ENCODE measurements at places on chromosomes 6 and 20. TPM values are rescaled to one million over a fixed set of nuclear protein-coding genes. Genes with fewer than 3 reads are reported as not detected.

GRCh38 chr6:118896339-118897136 lies 2.6 kb downstream of the ASF1A start:
- peak overlapping the region; percentile 6 for H3K27ac ChIP-seq
- peaks cover 72% of the 10 kb centered on the region for H3K4me1 ChIP-seq
- H3K36me3 ChIP-seq: no peaks in the 10 kb centered on the region
- peak; percentile 49 for DNase-seq

GRCh38 chr20:50107796-50108331 lies 5.1 kb downstream of the UBE2V1 start:
- H3K4me3 ChIP-seq: no peak overlapping the region
- H3K36me3 ChIP-seq: no peaks in the 10 kb centered on the region
- no peaks in the 10 kb centered on the region for H3K27me3 ChIP-seq
- H3K27ac ChIP-seq: no peak overlapping the region
- no peak for DNase-seq

- peak; percentile 30 for DNase-seq
- H3K36me3 ChIP-seq: peaks cover 56% of the 10 kb centered on the region
- no peaks in the 10 kb centered on the region for H3K4me1 ChIP-seq
- H3K4me3 ChIP-seq: no peak overlapping the region
- H3K27ac ChIP-seq: no peak overlapping the region
These were observed 39.2 kb upstream of the RNF8 start for GRCh38 chr6:37314487-37315156.

GRCh38 chr6:12849809-12850198 lies 133.2 kb downstream of the PHACTR1 start:
- H3K4me3 ChIP-seq: no peak overlapping the region
- no peak overlapping the region for H3K27ac ChIP-seq
- H3K36me3 ChIP-seq: no peaks in the 10 kb centered on the region
- H3K4me1 ChIP-seq: no peaks in the 10 kb centered on the region

Gene SGK2
- total RNA-seq: 1.6 TPM

Gene IL17F
- not detected for total RNA-seq

GRCh38 chr6:6925391-6926164 lies 182.2 kb upstream of the RREB1 start:
- no peak overlapping the region for H3K4me3 ChIP-seq
- H3K27ac ChIP-seq: no peak overlapping the region
- no peak for DNase-seq
- no peaks in the 10 kb centered on the region for H3K36me3 ChIP-seq

- H3K4me1 ChIP-seq: peaks cover 4% of the 10 kb centered on the region
- H3K27ac ChIP-seq: no peak overlapping the region
- no peak for DNase-seq
These were observed 237.7 kb downstream of the HIVEP2 start for GRCh38 chr6:142707255-142707654.

DNA sequence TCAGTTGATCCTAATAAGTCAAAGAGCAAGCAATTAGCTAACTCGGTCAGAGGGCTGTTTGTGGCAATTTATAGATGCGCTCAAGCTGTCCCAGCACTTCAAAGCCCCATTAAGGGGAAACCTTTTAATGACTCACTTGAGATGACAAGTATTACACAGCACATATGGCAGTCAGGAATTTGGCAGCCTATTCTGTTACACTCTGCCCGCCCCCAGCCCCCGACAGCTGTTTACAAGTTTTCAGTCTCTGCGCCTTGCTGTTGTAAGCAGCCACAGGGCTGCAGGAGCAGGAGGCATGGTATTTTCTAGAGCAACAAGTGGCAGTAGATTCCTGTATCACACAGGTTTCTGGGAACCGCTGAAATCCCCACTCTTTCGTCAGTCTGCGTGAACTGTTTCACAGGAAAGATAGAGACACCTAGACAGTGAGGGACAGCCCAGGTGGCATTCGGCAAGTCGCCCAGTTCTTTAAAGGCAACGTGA lies 263.0 kb downstream of the FOXC1 start:
- no peak overlapping the region for H3K27ac ChIP-seq
- no peak overlapping the region for H3K4me3 ChIP-seq
- H3K36me3 ChIP-seq: no peaks in the 10 kb centered on the region
- DNase-seq: no peak
- H3K27me3 ChIP-seq: no peaks in the 10 kb centered on the region

DNA sequence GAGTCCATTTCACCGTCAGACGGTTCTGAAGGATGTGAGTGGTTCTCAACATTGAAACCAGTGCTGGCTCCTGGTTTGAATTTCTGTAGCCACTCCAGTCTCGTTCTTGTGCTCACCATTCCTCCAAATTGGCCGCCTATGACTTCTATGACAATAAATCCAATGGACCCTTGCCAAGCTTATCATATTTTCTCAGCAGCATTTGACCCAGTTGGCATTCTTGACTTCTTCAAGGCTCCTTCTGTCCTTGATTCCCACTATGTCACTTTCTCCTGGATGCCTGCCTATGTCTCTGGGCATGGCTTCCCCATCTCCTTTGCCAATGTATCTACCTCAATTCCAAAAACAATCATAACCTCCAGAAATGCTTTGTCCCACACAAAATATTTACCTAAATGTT lies 756.0 kb upstream of the NRSN1 start:
- H3K27ac ChIP-seq: no peak overlapping the region
- no peaks in the 10 kb centered on the region for H3K4me1 ChIP-seq
- no peaks in the 10 kb centered on the region for H3K27me3 ChIP-seq
- no peak overlapping the region for H3K4me3 ChIP-seq

DNA sequence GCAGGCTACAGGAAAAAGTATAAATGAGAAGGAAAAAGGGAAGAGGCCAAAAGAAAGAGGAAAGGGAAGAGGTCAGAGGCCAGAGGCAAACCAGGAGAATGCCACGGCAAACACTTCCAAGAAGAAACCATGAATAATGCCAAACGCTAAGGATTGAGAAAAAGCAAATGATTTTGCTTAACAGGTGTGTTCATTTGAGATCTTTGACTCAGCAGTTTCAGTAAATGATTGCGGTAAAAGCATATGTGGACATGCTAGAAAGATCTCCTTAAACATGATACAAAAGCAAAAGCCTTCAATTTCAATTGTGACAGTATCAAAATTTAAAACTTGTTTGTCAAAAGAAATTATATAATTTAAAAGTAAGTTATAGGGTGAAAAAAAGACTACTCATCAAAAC lies 70.6 kb downstream of the UBE3D start:
- H3K27me3 ChIP-seq: no peaks in the 10 kb centered on the region
- H3K4me1 ChIP-seq: no peaks in the 10 kb centered on the region
- H3K27ac ChIP-seq: no peak overlapping the region
- no peak for DNase-seq

GRCh38 chr6:92150553-92150952 lies 1268.8 kb downstream of the EPHA7 start:
- no peak overlapping the region for H3K4me3 ChIP-seq
- no peaks in the 10 kb centered on the region for H3K36me3 ChIP-seq
- no peak for DNase-seq
- no peaks in the 10 kb centered on the region for H3K4me1 ChIP-seq
- no peak overlapping the region for H3K27ac ChIP-seq
- H3K27me3 ChIP-seq: no peaks in the 10 kb centered on the region

Gene TRIM38
- total RNA-seq: 37.7 TPM

Gene PDYN
- total RNA-seq: not detected

DNA sequence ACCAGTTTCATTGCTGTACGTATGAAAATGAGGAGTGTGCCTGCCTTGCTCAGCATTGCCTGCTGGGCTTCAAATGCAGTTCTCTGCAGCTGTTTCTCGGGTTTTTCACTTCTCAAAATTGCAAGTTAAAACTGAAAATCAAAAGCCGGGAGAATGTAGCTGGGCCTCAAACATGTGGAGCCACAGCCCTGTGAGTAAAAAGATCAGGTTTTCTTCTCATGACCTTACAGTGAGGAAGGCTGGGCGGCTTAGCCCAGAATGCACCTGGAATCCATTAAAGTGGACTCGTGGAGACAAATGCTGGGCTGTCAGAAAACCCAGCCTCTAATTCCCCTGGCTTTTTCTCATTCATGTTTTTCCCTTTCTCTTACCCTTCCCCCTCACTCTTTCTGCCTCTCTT lies 34.4 kb downstream of the DSE start:
- no peaks in the 10 kb centered on the region for H3K27me3 ChIP-seq
- H3K36me3 ChIP-seq: no peaks in the 10 kb centered on the region
- H3K4me1 ChIP-seq: no peaks in the 10 kb centered on the region

Gene VSX1
- not detected for total RNA-seq

Gene PHF3
- total RNA-seq: 119 TPM

DNA sequence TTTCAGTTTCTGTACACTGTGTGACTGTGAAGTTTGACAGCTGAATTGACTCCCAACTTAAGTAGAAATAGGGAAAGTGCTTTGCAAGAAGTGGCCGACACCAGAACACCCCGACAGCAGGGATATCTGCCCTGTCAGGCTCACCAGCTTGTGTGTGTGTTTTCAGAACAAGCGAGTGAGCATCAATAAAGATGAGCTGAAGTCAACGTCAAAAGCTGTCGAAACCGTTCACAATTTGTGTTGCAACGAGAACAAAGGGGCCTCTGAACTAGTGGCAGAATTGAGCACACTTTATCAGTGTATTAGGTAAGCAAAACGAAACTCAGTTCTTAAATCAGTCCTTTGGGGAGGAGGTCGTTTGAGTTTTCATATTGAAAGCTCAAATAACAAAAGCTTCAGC lies 10.7 kb downstream of the NELFCD start:
- no peak overlapping the region for H3K4me3 ChIP-seq
- H3K27me3 ChIP-seq: no peaks in the 10 kb centered on the region
- H3K27ac ChIP-seq: no peak overlapping the region

DNA sequence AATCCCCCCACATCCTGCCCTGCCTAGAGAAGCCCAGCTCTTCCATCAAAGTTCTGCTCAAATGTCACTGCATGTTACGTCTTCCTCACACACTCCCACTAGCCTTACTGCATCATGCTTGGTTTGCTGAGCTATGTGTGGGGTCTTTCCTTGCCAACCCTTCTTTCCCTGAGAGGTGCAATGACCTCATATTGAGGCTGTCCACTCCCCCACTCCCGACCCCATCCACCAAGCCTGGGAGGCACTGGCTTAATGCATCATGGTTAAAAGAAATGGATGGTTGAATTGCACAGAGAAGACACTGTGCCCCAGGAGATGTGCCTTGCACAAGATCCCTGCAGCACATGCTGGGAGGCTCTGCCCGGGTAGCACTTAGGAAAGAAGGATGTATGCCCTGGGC lies 7.7 kb upstream of the IRF4 start:
- H3K4me3 ChIP-seq: no peak overlapping the region
- H3K36me3 ChIP-seq: no peaks in the 10 kb centered on the region
- no peaks in the 10 kb centered on the region for H3K4me1 ChIP-seq
- H3K27ac ChIP-seq: no peak overlapping the region
- DNase-seq: no peak

Gene RNF182
- not detected for total RNA-seq

Gene HTR1E
- not detected for total RNA-seq

- DNase-seq: no peak
- peaks cover 25% of the 10 kb centered on the region for H3K36me3 ChIP-seq
- H3K4me3 ChIP-seq: peak overlapping the region; percentile 81
- H3K27ac ChIP-seq: peak overlapping the region; percentile 99
- H3K27me3 ChIP-seq: no peaks in the 10 kb centered on the region
These were observed 367 bp upstream of the PCIF1 start for GRCh38 chr20:45934046-45934585.

- H3K4me3 ChIP-seq: no peak overlapping the region
- no peaks in the 10 kb centered on the region for H3K27me3 ChIP-seq
- H3K36me3 ChIP-seq: no peaks in the 10 kb centered on the region
- no peaks in the 10 kb centered on the region for H3K4me1 ChIP-seq
These were observed 12.2 kb upstream of the HBS1L start for GRCh38 chr6:135066806-135067205.

- DNase-seq: no peak
- H3K27me3 ChIP-seq: no peaks in the 10 kb centered on the region
- peaks cover 13% of the 10 kb centered on the region for H3K36me3 ChIP-seq
- H3K4me1 ChIP-seq: peaks cover 98% of the 10 kb centered on the region
These were observed 13.3 kb downstream of the EZR start for GRCh38 chr6:158805698-158806377.

Gene AK9
- total RNA-seq: 18.4 TPM

DNA sequence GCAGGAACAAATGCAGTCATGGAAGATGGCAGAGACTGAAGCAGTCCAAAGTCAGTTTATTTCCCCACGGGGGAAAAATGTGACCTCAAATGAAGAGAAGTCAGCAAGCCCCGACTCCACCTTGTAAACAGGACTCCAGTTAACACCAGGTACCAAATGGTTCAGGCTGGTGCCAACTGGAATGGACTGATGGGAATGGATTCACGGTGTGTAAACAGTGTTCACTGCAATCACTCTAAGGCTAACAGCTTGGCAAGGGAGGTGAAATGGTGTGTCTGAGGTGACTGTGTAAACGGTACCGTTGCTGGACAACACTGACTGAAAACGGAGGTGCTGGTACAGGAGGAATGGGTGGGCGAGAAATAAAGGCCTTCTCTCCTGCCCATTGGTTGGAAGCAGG lies 12.0 kb downstream of the PLAGL2 start:
- H3K36me3 ChIP-seq: peaks cover 34% of the 10 kb centered on the region
- DNase-seq: no peak
- peaks cover 11% of the 10 kb centered on the region for H3K4me1 ChIP-seq
- no peak overlapping the region for H3K4me3 ChIP-seq
- no peaks in the 10 kb centered on the region for H3K27me3 ChIP-seq
- no peak overlapping the region for H3K27ac ChIP-seq

- DNase-seq: no peak
- H3K27me3 ChIP-seq: no peaks in the 10 kb centered on the region
- H3K27ac ChIP-seq: no peak overlapping the region
- H3K4me1 ChIP-seq: no peaks in the 10 kb centered on the region
These were observed 421.4 kb upstream of the RUNX2 start for GRCh38 chr6:44906761-44907160.

GRCh38 chr6:139539852-139540251 lies 165.4 kb upstream of the CITED2 start:
- no peak for DNase-seq
- no peak overlapping the region for H3K4me3 ChIP-seq
- peak overlapping the region; percentile 46 for H3K27ac ChIP-seq
- H3K4me1 ChIP-seq: peaks cover 70% of the 10 kb centered on the region

DNA sequence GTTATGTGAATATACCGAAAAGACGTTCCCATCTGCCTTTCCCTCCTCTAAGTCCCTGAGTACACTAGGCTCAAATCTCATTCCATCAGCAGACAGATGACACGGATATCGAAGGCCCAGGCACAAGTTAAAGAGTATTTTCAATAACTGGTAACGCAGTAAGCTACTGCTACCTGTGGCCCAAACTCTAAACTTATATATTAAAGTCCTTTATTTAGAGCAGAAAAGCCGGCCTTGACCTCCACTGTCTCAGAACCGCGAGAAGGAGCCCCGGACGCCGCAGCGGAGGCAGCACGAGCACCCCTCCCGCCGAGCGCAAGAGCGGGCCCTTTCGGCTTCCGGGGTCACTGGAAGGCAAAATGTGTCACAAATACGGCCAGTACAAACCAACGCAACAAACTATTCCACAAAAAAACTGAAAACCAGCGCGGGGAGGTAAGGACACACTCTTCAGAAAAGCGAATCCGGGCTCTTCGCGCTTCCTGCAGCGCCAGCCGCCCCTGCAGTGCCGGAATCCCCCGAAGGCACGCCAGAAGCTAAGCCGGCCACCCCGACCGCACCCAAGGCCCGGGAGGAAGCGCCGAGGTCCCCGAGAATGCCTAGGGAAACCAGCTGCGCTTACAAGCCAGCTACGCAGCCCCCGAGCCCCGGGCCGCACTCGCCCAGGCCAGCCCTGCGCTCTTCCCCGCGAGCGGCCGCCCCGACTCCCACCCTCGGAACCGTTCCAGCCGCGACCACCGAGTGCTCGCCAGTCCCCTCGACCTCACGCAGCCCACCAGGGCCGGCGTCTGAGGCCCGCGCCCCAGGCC lies 681 bp downstream of the DIDO1 start:
- H3K4me3 ChIP-seq: peak overlapping the region; percentile 88
- H3K4me1 ChIP-seq: peaks cover 81% of the 10 kb centered on the region
- H3K27me3 ChIP-seq: no peaks in the 10 kb centered on the region
- no peaks in the 10 kb centered on the region for H3K36me3 ChIP-seq
